ENCODE measurements at places on chromosomes 11 and 22.

DNA sequence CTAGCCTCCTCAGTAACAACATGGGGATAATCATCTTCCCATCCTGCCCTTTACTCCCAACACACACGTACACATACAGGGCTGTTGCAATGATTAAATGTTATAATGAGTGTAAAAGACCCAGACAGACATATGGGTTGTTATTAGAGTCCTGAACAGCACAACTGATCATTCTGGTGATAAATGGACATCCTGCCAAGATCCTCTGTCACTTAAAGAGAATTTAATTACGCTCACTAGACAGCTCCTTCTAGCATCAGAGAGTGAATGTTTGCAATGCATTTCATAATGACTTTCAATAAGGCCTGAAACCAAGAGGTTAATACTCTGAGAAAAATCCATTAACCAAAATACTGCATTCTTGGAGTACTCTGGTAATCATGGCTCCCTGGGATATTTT is 115.8 kb downstream of the KCNC1 start:
- no peak for DNase-seq

GRCh38 chr11:132941024-132941646 is 591.2 kb downstream of the OPCML start:
- no peak for DNase-seq

DNA sequence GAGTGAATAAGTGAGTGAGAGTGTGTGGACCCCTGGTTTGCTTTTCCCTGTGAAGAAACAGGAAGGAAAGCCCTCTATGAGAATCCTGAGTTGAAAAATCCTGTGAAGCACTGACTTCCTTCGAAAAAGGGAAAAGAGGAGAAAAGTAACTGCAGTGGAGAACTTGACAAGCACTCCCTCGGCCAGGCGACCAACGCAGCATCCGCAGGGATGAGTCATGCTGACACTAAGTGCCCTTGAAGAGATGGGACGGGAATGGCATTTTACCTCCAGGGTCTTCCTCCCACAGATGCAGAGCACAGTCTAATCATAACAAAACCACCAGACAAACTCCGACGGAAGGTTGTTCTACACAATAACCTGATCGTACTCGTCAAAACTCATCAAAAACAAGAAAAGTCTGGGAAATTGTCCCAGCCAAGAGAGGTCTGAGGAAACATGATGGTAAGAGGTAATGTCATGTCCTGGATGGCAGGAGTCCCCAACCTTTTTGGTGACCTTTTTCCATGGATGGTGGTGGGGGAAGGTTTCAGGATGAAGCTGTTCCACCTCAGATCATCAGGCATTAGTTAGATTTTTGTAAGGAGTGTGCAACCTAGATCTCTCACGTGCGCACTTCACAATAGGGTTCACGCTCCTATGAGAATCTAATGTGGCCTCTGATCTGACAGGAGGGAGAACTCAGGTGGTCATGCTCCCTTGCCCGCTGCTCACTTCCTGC is 132.2 kb upstream of the B3GAT1 start:
- DNase-seq, result no peak

GRCh38 chr22:21594865-21595452 is 27.4 kb downstream of the UBE2L3 start:
- DNase-seq, result no peak

DNA sequence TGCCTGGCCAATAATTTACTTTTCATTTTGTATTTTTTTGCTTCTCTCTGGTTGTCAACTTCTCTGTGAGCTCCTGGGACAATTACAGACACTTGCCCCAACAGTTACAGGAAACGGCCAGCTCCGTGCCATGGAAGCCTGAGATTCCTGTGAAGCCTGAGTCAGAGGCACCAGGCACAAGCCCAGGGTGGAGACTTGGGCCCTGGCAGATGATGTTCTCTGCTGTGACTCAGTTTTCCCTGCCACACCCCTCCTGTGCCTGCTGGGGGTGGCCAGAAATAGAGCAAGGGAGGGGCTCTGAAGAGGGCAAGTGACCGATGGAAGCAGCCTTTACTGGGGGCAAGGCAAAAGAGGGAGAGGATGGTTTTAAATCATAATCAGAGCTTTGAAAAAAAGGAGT is 4.9 kb downstream of the ATP5MGL start:
- DNase-seq, result no peak

GRCh38 chr11:121376130-121376529 is 76.0 kb upstream of the SORL1 start:
- no peak for DNase-seq

DNA sequence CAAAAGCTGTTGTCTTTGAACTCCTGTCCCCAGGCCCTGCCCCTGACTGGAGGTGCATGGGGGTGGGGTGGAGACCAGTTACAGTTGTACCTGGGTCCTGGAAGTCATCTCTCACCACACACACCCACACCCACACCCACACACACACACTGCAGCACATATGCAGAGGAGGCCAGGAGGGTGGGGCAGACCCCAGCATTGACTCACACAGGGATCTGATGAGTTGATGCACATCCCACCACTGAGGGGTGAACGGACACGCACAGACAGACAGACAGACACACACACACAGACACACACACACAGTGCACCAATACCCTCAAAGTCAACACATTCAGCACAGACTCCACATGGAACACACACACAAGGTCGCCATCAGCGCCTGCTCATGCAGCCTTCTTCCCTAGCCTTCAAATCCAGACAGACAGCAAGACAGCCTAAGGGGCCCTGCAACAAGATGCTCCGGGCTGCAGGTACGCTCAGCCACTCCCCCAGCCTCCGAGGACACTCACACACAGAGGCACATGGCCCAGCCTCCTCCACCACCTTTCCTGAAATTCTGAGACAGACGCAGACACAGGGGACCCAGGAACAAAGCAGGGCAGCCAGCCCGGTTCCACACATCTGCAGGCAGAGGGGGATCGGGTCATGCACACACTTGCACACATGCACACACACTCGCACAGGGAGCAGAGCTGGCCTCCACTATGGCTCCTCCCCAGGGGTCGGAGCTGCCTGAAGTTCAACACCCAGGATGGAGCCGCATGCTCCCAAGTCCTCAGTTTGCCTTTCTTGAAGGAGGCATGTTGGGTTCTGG is 26.5 kb downstream of the SYT7 start:
- peak; percentile 52 for DNase-seq

- DNase-seq, result no peak
Measured at GRCh38 chr11:18776324-18776723, 15.3 kb downstream of the PTPN5 start.

GRCh38 chr11:67498544-67498972 is 6.6 kb downstream of the PITPNM1 start:
- DNase-seq, result no peak

- no peak for DNase-seq
Measured at GRCh38 chr11:115715251-115715770, 211.1 kb upstream of the CADM1 start.

- no peak for DNase-seq
Measured at GRCh38 chr11:6200975-6201374, 2.0 kb downstream of the OR52W1 start.

- DNase-seq, result no peak
Measured at GRCh38 chr11:8650401-8650990, 32.0 kb downstream of the TRIM66 start.

DNA sequence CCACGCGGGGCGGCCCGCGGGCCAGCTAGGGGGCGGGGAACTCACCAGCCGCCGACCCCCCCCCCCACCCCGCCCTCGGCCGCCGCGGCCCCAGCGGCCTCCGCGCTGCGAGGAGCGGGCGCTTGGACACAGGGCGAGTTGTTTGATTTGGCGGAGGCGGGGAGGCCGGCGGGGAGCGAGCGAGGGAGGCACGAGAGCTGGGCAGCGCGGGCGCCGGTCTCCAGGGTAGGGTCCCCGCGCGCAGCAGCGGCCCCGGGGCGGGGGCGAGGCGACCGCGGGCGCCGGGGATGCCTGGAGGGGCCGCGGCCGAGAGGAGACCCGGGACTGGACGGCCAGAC is 64.4 kb downstream of the NAV2 start:
- DNase-seq, result no peak

GRCh38 chr11:120525261-120526171 is 14.0 kb downstream of the GRIK4 start:
- DNase-seq, result no peak

DNA sequence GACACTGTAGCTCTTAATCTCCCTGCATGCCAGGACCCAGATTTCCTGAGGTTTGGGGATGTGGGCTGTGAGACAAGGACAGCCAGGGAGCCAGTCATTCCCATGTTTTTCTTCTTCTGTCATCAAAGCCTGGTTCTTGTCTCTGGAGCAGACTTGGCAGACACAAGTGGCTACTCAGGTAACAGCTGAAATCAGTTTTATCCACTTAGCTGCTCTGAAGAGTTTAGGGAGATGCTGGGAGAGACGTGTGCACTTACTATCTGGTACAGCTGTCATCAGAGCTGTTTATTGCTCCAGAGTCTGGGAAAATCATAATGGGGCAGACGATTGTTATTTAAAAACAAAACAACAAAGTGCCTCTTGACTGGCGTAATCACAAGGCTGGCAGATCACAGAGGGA is 56.6 kb downstream of the CSNK2A3 start:
- no peak for DNase-seq

- no peak for DNase-seq
Measured at GRCh38 chr11:95727111-95727510, 62.5 kb downstream of the FAM76B start.

DNA sequence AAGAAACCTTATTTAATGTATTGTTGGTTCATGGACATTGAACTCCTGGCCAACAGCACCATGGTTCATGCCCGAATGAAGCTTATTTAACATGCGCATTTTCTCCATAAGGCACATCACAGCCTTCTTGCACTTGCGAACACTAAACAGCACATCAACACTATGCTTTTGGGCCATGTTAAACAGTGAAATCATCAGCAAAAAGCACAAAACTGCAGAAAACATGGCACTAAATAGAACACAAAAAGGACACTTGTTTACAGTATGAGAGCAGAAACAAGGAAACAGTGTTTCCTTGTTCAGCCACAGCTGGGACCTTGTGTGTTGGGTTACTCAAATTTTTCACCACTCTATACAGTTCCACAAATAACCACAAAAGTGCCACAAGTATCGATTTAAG is 122.3 kb downstream of the MSANTD4 start:
- DNase-seq, result no peak

DNA sequence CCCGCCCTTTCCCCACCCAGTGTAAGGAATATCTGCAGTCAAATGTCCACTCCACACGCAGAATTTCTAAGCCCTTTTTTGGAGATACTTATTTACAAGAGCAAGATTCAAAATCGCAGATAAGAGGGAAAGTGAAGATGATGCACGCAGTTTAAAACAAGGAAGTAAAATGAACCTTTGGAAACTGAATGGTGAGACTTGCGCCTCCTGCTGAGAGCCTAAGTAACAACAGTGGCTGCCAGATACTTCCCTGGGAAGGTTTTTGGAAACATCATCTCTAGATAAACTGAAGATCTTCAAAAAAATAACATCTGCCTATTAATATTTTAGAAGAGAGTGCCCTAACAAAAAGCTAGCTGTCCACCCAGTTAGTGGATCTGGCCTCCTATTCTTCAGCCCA is 963.1 kb upstream of the FAT3 start:
- DNase-seq, result no peak

DNA sequence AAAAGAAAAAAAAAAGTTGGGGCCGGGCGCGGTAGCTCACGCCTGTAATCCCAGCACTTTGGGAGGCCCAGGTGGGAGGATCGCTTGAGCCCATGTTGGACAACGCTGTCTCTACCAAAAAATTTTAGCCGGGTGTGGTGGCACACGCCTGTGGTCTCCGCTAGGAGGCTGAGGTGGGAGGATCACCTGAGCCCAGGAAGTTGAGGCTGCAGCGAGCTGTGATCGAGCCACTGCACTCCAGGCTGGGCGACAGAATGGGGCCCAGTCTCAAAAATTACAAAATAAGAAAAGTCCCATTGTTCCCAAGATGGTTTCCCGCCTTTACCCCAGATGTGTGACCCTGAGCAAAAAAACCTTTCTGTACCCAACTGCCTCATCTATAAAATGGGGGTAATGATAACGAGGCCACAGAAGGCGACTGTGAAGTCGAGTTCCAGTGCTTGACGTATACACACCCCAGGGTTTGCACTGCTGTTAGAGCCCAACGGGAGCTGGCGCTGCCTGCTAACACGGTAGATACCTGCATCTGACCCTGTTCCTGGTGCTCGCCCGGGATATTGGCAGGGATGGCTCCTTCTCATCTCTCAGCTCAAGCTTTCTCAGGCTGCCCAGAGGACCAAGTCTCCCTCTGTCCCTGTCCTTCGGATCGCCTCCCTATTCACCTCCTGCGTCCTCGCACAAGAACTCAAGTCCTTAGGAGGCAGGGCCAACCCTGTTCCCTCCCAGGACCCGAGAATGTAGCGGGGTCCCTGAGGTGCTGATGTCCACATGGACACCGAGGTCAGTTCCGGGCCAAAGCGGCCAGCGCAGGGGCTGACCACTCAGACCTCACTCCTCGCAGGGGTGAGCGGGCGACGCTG is 1.1 kb upstream of the RPLP2 start:
- no peak for DNase-seq

DNA sequence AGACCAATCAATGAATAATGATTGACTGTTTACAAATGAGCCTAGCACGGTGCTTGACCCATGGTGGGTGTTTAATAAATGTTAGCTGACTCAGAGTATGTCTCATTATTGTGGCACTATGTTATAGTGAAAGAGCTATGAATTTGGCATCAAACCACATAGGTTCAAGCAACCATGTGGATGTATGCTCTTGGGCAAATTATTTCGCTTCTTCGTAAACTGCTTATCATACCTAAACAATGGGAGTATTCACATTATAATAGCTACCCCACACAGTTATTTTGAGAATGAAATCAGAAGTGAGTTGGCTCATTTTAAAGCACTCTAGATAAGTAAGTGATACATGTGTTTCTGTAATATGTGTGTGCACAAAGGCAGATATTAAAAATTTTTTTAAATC is 118.7 kb upstream of the HSD17B12 start:
- no peak for DNase-seq

- DNase-seq, result no peak
Measured at GRCh38 chr11:1770061-1770460, 6.3 kb upstream of the CTSD start.

- no peak for DNase-seq
Measured at GRCh38 chr22:42758931-42759629, 38.4 kb upstream of the A4GALT start.

GRCh38 chr11:96373826-96374225 is 15.9 kb downstream of the CCDC82 start:
- DNase-seq, result no peak

DNA sequence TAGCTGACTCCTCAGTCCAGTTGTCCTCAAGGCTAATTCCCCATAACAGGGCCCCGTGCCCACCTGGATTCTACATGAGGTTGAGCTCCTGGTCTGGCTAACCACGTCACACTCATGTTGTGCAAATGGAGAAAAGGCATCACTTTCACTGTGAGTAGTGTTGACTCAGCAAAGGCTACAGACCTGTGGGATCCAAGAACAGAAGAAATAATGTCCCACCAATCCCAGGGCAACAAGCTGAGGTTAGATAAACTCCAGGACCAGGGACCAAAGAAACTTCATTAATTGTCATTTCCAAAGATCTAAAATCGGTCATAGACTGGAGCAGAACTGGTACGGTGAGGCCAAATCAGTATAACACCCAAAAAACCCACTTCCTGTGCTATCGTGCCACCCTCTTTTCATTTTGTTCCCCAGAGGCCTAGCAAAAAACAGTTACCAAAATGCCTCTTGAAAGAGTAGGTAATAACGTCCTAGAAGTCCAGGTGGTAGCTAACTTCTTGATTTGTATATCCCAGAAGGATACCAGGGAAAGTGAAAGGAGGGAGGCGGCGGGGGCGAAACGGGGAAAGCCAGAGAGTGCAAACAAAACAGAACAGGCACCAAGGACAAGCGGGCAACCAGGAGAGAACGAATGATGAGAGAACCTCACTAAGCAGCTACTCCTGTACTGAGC is 1.4 kb downstream of the PCSK7 start:
- DNase-seq, result no peak
